Activated CD8-positive, alpha-beta memory T cell treated with anti-CD3 and anti-CD28 coated beads for 1 hour (primary cell): ENCODE measurements at places on chromosomes 7 and 10.

DNA sequence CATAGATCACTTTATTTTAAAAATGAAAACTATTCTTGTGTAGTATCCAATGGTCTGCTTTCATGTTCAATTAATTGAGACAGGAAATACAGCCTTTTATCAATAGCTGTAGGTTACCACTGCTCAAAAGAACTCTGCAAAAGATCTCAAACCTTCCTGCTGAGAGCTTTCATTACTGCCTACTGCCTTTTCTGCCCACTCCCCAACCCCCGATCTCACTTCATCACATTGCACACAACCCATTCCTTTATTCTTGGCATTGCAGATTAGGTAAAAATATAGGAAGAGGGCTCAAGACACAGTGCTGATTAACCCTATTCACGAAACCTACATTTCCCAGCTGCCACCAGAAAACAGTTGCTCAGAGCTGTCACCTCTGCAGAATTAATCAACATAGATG, 171.4 kb downstream of the BTAF1 start:
- no peak for DNase-seq

DNA sequence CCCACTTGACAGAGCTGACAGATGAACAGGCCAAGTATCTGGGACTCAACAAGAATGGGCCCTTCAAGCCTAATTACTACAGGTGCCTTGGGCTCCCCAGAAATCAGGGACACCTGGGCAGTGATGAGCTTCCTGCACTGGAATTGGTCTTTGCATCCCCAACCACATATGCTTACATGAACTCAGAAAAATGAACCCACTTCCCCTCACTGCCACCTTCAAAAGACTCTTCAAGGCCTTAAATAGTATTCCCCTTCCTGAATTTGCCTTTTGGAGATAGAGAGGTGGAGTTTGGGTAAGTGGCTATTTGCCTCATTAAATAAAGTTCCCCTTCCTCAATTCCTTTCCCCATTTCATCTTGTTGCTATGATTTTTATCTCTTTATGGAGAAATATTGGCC, 7.8 kb upstream of the STRIP2 start:
- DNase-seq, result no peak

GRCh38 chr7:42348631-42349030, 111.6 kb upstream of the GLI3 start:
- DNase-seq, result no peak

- DNase-seq, result no peak
These were observed 214.0 kb upstream of the PRSS58 start for GRCh38 chr7:142471820-142472219.

GRCh38 chr10:75858339-75858738, 426.9 kb downstream of the LRMDA start:
- DNase-seq, result no peak
